Memory B cell (primary cell): ENCODE measurements at places on chromosomes 4 and X.

DNA sequence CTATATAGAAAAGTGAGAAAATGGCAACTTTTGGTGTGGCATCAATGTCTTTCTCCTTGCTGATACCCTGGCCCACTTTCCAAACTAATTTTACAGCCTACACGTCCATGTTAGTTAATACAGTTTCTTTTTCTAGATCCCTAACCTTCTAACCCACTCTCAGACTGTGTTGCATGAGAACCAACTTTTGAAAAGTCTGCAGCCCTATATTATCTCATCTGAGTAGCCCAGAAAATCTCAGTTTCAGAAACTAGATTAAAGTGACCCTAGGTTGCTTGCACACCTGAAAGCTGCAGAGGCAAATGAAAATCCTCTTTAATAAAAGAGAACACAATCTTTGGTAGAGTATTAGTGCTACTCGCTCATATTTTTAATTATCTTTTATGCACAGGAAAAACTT lies 371.6 kb upstream of the EMCN start:
- no peaks in the 10 kb centered on the region for H3K27me3 ChIP-seq
- peaks cover 7% of the 10 kb centered on the region for H3K36me3 ChIP-seq
- no peaks in the 10 kb centered on the region for H3K4me1 ChIP-seq
- no peak overlapping the region for H3K4me3 ChIP-seq
- DNase-seq, result no peak

GRCh38 chrX:53223068-53223693 lies 1.8 kb downstream of the KDM5C start:
- DNase-seq, result no peak
- H3K4me1 ChIP-seq, result peaks cover 13% of the 10 kb centered on the region
- peaks cover 4% of the 10 kb centered on the region for H3K36me3 ChIP-seq
- no peaks in the 10 kb centered on the region for H3K27me3 ChIP-seq

GRCh38 chrX:69538321-69538876 lies 34.3 kb downstream of the NALF2 start:
- H3K4me1 ChIP-seq, result peaks cover 8% of the 10 kb centered on the region
- DNase-seq, result peak; percentile 43
- H3K4me3 ChIP-seq, result peak overlapping the region; percentile 56
- no peaks in the 10 kb centered on the region for H3K36me3 ChIP-seq
- H3K27ac ChIP-seq, result no peak overlapping the region

GRCh38 chr4:126541820-126542219 lies 1090.9 kb upstream of the INTU start:
- no peaks in the 10 kb centered on the region for H3K36me3 ChIP-seq
- H3K27ac ChIP-seq, result no peak overlapping the region
- H3K27me3 ChIP-seq, result no peaks in the 10 kb centered on the region
- H3K4me3 ChIP-seq, result no peak overlapping the region
- H3K4me1 ChIP-seq, result no peaks in the 10 kb centered on the region
- DNase-seq, result no peak

GRCh38 chr4:162874748-162875147 lies 291.9 kb downstream of the NAF1 start:
- peaks cover 2% of the 10 kb centered on the region for H3K27me3 ChIP-seq
- H3K36me3 ChIP-seq, result no peaks in the 10 kb centered on the region
- H3K4me3 ChIP-seq, result no peak overlapping the region
- H3K27ac ChIP-seq, result no peak overlapping the region
- DNase-seq, result no peak

- no peaks in the 10 kb centered on the region for H3K4me1 ChIP-seq
- no peak for DNase-seq
- no peak overlapping the region for H3K4me3 ChIP-seq
- no peak overlapping the region for H3K27ac ChIP-seq
- H3K36me3 ChIP-seq, result peaks cover 6% of the 10 kb centered on the region
These were observed 41.9 kb downstream of the SLC34A2 start for GRCh38 chr4:25697516-25697915.

- peaks cover 26% of the 10 kb centered on the region for H3K4me1 ChIP-seq
- no peaks in the 10 kb centered on the region for H3K27me3 ChIP-seq
- H3K4me3 ChIP-seq, result no peak overlapping the region
- no peak overlapping the region for H3K27ac ChIP-seq
- H3K36me3 ChIP-seq, result peaks cover 4% of the 10 kb centered on the region
- DNase-seq, result no peak
These were observed 525.5 kb upstream of the BOD1L1 start for GRCh38 chr4:14152834-14153519.

GRCh38 chr4:111937368-111937767 lies 207.9 kb upstream of the FAM241A start:
- peaks cover 2% of the 10 kb centered on the region for H3K27me3 ChIP-seq
- H3K36me3 ChIP-seq, result no peaks in the 10 kb centered on the region
- H3K4me1 ChIP-seq, result peaks cover 4% of the 10 kb centered on the region
- H3K4me3 ChIP-seq, result no peak overlapping the region
- H3K27ac ChIP-seq, result no peak overlapping the region
- peak; percentile 23 for DNase-seq

- H3K4me3 ChIP-seq, result no peak overlapping the region
- no peak overlapping the region for H3K27ac ChIP-seq
- no peaks in the 10 kb centered on the region for H3K4me1 ChIP-seq
- no peak for DNase-seq
- H3K36me3 ChIP-seq, result no peaks in the 10 kb centered on the region
These were observed 27.6 kb downstream of the PRR32 start for GRCh38 chrX:126847143-126847542.

DNA sequence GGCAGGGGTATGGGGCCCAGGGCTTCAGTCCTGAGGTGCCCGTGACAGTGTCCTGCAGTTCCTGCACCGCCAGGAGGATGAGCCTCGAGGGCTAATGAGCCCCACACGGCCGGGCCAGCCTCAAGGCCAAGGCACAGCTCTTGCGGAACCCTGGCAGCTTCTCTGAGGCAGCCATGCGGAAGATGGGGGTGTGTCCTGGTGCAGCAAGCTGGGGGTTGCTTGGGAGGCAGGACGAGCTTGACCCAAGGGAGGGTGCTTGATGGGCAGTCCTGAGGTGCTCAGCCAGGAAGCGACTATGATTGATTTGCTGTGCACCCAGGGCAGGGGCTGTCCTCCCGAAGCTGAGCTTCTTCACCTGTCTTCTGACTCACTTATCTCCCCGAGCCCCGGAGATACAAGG lies 9.1 kb upstream of the FGFR3 start:
- peaks cover 2% of the 10 kb centered on the region for H3K27me3 ChIP-seq
- DNase-seq, result no peak
- no peaks in the 10 kb centered on the region for H3K36me3 ChIP-seq
- H3K4me1 ChIP-seq, result no peaks in the 10 kb centered on the region

GRCh38 chr4:3462790-3463415 lies at the start of gene DOK7:
TSS of gene DOK7 (plus strand) at chr4:3463306. CDS start at chr4:3463376, 70 bp downstream.
- DNase-seq, result no peak
- peaks cover 9% of the 10 kb centered on the region for H3K4me1 ChIP-seq
- peak within 1 kb of the TSS; percentile 70 for H3K4me3 ChIP-seq

GRCh38 chr4:154230723-154231122 lies 260.9 kb downstream of the DCHS2 start:
- peaks cover 4% of the 10 kb centered on the region for H3K27me3 ChIP-seq
- H3K4me1 ChIP-seq, result no peaks in the 10 kb centered on the region
- DNase-seq, result no peak
- H3K36me3 ChIP-seq, result no peaks in the 10 kb centered on the region

DNA sequence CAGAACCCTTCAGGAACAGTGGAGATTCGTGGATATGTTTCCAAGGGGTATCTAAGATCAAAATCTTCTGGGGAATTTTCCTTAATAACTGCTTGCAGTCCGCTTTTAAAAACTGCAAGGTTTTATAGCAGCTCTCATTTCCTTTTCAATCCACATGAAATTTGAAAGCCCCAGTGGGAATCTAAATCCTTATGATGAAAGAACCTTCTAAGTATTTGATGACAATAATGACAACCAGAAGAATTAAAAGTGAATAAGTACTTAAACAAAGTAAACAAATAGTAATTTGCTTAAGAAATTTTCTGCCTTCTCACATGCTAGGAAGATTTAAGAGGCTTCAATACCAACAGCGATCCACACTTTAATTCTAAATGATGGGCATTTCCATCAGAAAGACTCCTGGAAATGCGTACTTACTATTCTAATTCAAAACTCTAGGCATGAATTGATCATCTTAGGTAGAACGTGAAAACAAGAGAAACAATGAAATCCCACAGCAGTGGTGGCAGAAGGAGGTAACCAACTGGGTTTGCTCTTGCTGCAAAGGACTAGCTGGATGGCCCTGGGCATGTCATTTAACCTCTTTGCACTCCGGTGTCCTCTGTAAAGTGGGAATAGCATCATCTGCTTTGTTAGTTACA lies 37.6 kb upstream of the S100G start:
- H3K27ac ChIP-seq, result no peak overlapping the region
- no peak for DNase-seq
- no peaks in the 10 kb centered on the region for H3K27me3 ChIP-seq
- H3K4me1 ChIP-seq, result no peaks in the 10 kb centered on the region
- H3K4me3 ChIP-seq, result no peak overlapping the region
